ENCODE measurements at places on chromosomes 13 and 19.

DNA sequence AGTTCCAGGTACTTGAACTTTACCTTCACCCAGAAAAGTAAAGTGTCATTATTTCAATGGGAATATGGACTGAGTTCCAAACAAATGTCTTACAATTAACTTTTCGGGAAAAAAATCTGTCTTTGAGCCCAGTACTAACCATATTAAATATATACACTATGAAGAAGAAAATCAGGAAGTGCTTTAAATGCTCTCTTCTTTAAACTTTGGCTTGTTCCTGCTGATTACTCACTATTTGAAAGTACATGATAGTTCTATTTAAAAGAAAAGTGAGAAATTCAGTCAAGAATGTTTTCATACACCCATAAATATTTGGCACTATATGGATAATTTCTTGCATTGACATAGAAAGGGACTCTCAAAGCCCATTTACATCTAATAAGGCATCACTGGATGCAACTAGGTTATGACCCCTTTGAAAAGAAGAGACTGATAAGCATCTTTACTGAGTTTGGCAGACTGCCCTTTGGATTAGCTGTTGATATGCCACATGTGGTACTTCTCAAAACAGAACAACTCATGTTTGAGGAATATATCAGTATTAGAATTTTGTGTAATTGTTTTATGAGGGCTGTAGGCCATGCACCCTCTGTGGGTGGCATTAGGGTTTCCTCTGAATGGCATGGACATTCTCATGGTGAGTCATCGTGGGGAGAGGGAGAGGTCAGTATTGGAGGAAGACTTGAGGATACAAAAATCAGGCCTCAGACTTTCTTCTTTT, 25.0 kb upstream of the VWA8 start:
- DNase-seq = no peak

GRCh38 chr19:33690378-33691029, 68.8 kb downstream of the CHST8 start:
- DNase-seq = no peak

DNA sequence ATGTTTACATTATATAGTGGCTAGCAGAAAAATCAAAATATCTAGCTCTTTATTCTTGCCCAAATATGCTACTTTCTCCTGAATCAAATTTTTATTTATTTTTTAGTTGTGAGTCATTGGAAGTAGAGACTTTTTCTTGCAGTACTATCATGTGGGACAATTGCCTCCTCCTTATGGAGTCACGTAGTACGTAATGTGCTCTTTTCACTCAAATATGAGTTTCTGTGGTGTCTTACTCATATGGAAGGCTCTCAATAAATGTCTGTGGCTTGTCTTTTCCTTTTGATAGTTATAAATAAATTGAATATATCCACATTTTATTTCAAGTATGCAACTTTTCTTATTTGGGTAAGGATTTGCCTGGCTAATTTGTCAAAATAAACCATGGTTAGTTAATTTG, 1411.0 kb upstream of the SLC10A2 start:
- DNase-seq = no peak

DNA sequence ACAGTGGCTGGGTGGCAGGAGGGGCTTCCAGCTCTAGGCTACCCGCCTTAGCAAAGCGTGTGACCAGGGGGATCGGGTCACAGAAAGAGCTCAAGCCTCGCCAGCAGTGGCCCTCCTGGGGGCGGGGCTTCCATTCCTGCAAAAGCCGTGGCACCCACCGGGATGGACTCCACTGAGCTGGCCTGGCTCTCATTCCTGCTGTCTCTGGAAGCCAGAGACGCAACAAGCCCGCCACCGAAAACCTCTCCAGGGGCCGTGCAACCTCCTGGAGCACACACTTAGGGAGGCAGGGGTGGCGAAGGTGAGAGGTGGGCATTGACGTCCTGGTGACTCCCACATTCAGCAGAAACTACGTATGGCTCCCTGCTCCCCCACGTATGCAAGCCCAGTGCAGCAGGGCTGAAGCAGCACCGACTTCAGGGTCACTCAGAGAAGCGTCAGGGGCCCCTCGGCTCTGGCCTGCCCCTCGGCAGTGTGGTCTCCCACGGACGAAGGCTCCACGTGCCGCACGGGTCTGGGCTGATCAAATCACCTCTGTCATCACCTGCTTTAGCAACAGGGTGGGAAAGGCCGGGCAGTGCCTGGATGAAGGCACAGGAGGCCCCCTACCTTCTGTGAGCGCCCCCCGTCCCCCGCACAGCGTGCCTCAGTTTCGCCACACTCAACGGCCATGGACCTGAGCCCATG, 3.1 kb downstream of the C19orf25 start:
- no peak for DNase-seq

DNA sequence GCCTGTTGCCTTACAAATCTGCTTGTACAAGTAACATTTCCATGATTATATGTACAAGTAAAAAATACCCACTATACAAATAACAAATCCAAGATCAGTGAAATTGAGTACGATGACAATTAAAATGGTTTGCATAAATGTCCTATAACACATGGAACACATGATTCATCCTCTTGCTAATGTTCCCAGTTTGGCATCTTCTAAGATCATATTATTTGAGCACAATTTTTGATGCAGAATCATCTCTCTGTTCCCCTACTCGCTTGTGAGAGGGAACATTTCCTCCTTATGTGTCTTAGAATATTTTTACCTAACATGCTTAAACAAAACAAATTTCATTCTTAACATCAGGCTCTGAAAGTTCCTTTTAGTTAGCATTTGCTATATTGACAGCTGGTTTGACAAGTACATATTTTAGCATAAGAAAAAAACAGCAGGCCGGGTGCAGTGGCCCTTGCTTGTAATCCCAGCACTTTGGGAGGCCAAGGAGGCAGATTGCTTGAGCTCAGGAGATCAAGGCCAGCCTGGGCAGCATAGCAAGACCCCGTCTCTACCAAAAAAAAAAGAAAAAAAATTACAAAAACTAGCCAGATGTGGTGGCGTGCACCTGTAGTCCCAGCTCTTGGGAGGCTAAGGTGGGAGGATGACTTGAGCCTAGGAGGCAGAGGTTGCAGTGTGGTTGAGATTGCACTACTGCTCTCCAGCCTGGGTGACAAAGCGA, 14.2 kb downstream of the ZNF331 start:
- DNase-seq = no peak

DNA sequence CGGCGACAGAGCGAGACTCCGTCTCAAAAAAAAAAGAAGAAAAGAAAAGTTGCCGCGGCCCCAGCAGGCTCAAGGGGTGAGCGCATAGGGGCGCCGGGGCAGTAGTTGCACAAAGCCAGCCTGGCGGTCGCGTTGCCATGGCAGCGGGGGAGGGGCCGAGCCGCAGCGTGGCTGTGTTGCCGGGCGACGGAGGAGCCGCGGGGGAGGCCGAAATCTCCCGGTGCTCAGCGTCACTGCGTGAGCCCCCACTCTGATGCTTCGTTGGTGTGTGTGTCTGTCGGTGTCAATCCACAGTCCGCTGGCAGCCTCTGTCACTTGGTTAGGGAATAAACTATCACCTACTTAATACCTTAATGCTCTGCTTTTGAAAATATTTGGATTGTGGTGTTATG, 82.9 kb upstream of the C1QTNF9B start:
- DNase-seq = peak; percentile 80

- no peak for DNase-seq
Measured at GRCh38 chr19:19285686-19286085, 12.6 kb upstream of the TM6SF2 start.

- no peak for DNase-seq
Measured at GRCh38 chr19:1489463-1490310, 463 bp downstream of the PCSK4 start.

DNA sequence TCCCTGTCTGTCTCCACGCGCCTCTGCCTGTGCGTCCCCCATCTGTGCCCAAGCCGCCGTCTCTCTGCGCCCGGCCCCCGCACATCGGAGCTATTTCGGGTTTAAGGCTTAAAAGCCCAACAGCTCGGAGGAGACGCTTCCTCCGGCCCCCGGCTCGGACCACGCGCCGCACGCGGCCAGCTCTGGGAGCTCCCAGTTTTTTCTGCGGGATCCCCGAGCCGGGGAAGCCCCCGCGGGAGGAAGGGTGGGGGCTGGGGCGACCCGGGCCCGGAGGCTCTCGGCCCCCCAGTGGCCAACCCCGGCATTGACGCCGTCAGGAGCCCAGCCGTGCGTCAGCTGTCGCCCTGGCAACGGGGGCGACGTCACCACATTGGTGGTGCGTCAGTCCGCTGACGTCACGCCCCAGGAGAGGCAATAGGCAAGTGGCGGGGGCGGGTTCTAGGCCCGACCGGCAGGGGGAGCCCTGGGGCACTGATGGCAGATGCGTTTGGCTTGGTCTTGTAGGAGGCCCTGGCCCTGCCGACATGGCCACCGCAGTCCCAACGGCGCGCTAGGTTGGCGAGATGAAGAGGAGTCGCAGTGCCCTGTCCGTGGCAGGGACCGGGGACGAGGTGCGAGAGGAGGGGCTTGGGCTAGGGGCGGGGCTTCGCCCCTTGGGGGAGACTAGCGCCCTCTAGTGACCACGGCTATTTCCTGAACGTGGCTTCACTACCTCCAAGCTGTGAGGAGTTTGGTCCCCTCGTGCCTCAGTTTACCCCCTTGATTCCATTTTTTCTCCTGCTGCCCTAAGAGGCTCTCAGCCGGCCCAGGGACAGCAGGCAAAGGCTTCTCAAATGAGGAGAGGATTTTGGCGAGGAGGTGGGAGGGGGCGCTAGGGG, 3.7 kb upstream of the PDE4A start:
- DNase-seq = peak; percentile 82

GRCh38 chr13:50720861-50721671, 122.4 kb downstream of the DLEU7 start:
- no peak for DNase-seq

- DNase-seq = no peak
Measured at GRCh38 chr19:22620401-22620800, 13.7 kb upstream of the ZNF492 start.

- DNase-seq = no peak
Measured at GRCh38 chr13:64723724-64724123, 2506.4 kb downstream of the PCDH9 start.

DNA sequence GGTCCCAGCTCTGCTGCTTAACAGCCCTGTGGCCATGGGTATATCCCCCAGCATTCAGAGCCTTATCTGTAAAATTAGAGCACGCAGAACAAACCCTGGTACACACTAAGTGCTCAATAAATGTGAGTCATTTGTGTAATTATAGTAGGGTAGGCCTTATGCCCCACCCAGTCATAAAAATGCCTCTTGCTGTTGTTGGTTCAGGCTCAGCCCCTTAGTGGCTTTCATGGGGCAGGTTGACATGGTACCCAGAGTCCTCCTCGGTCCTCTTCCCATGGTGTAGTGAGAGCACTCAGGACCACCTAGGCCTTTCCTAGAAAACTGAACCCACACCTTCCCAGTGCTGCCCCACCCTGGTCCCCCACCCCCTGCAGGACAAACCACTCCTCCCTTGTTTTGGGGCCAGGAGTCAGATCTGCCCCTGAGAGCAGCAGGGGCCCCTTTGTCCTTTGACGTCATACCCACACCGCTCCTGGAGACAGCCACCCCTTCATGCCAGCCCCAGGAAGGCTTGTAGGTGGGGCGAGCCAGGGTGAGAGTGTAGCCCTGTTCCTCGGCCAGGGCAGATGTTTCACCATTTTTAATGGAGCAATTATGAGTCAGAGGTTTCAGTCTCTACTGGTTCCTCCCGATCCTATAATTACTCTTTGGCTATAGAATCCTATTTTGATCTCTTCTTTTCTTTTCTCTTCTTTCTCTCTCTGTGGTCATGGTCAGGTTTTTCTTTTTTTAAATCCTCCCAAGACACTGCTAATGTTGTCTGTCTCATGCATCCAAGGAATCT, 36.8 kb downstream of the ACTN4 start:
- DNase-seq = no peak

DNA sequence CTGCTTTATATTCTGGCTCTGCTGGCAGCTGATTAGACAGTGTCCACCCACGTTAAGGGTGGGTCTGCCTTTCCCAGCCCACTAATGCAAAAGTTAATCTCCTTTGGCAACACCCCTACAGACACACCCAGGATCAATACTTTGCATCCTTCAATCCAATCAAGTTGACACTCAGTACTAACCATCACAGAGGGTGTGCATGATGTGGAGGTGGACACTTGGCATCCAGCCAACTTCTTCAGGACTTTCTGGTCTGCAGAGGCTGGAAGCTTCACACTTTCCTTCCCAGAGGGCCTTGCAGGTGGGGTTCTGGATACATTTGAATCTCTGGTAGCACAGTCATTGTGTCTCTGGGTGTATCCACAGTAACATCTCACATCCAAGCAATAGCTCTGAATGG, 18.9 kb upstream of the IGFL1 start:
- no peak for DNase-seq

- DNase-seq = no peak
Measured at GRCh38 chr13:59906413-59907049, 257.2 kb downstream of the DIAPH3 start.

GRCh38 chr19:10116866-10117616, 2.7 kb downstream of the EIF3G start:
- no peak for DNase-seq

- no peak for DNase-seq
Measured at GRCh38 chr13:27200413-27201070, 28.9 kb upstream of the USP12 start.

DNA sequence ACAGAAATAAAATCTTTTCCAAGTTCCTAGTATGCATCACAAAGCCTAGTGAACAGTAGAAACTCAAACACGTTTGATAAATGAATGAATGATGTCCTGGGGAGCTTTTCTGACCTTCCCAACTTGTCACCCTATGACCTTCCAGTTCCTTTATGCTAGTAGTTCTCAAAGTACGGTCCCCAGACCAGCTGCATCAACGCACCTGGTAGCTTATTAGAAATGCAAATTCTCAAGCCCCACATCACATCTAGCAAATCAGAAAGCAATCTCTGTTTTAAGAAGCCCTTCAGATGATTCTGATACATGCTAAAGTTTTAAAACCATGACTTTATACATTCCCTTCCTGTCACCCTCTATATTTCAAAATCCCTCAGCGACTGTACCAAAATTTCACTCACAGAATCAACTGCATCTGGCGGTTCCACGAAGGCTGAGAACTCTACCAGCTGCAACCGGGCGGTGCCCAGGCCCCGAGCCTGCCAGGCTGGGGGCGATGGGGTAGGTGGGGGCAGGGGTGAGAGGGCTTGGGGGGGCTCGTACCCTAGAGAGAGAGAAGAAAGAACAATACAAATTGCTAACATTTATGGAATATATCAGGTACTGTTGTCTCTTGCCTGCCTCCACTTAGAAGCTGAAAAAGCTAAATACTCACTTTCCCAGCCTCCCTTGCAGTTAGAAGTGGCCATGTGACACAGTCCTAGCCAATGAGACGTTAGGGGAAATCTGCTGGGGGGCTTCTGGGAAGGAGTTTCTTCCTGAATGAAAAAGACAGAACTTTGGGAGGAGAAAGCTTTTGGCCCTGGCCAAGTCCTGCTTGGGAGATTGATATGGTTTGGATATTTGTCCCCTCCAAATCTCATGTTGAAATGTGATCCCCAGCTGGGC, 13.3 kb downstream of the CD37 start:
- DNase-seq = no peak

- no peak for DNase-seq
Measured at GRCh38 chr13:22726726-22727125, 454.1 kb upstream of the SGCG start.

GRCh38 chr13:60435762-60436374, 38.8 kb downstream of the TDRD3 start:
- no peak for DNase-seq

- no peak for DNase-seq
Measured at GRCh38 chr19:5356918-5357317, 16.3 kb upstream of the PTPRS start.
